ENCODE measurements at places on chromosomes 5 and 9.
A peak's percentile ranks its signal among the peaks of the same experiment; 100 is the strongest.

DNA sequence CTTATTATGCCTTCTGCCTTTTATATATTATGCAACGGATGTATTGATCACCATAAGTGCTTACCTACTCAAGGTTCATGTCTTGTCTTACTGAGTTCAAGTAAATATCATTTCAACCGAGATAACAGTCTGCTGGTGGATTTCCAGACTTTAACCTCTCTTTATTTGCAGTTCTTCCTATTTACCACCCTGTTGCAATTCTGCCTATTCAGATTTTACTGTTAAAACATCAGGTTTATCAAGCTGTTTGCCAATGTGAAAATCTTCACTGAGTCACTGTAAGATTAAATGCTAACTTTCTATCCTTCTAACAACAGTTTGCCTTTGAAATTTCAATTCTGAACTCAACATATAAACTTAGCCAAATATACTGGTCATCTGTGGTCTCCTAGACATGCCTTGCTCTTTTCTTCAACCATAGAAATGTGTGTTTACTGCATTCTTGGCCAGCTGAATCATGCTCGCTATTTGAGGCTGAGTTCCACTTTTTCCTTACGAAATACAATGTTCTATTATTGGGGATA, 471.7 kb upstream of the RORB start:
- no peak overlapping the region for H3K4me3 ChIP-seq
- DNase-seq, result no peak
- H3K4me1 ChIP-seq, result peaks cover 7% of the 10 kb centered on the region
- no peaks in the 10 kb centered on the region for H3K36me3 ChIP-seq
- peak overlapping the region; percentile 40 for H3K27ac ChIP-seq
- no peaks in the 10 kb centered on the region for H3K27me3 ChIP-seq

DNA sequence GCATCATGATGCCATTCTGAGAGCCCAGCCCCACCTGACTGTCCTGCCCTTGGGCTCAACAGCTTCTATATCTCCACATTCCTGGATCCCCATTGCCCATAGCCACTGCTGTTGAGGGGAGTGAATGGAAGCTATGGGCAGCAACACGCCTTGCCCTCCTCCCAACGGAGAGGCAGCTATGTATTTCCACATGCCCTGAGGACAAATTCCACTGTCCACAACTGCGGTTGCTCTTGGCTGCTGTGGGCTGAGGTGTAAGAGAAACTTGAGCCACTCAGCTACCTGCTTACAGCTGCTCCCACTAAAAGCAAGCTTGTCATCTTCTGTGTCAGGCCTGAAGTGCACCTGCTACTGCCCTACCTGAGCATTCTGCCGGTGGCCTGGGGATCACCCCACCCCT, 222.9 kb downstream of the PSAT1 start:
- DNase-seq, result no peak
- no peaks in the 10 kb centered on the region for H3K27me3 ChIP-seq
- no peak overlapping the region for H3K4me3 ChIP-seq
- H3K4me1 ChIP-seq, result no peaks in the 10 kb centered on the region

GRCh38 chr5:6707852-6708251, 5.4 kb upstream of the TENT4A start:
- no peak overlapping the region for H3K27ac ChIP-seq
- H3K27me3 ChIP-seq, result no peaks in the 10 kb centered on the region
- no peak for DNase-seq
- H3K4me3 ChIP-seq, result no peak overlapping the region

DNA sequence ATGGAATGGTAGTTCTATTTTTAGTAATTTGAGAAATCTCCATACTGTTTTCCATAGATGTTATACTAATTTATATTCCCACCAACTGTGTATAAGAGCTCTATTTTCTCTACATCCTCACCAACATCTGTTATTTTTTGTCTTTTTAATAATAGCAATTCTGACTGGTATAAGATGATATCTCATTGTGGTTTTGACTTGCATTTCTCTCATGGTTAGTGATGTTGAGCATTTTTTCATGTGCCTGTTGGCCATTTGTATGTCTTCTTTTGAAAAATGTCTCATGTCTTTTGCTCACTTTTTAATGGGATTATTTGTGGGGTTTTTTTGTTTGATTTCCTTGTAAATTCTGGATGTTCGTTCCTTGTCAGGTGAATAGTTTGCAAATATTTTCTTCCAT, 154.4 kb downstream of the ZSWIM6 start:
- H3K27me3 ChIP-seq, result no peaks in the 10 kb centered on the region
- H3K4me1 ChIP-seq, result no peaks in the 10 kb centered on the region
- no peak overlapping the region for H3K4me3 ChIP-seq
- H3K27ac ChIP-seq, result no peak overlapping the region
- DNase-seq, result no peak

DNA sequence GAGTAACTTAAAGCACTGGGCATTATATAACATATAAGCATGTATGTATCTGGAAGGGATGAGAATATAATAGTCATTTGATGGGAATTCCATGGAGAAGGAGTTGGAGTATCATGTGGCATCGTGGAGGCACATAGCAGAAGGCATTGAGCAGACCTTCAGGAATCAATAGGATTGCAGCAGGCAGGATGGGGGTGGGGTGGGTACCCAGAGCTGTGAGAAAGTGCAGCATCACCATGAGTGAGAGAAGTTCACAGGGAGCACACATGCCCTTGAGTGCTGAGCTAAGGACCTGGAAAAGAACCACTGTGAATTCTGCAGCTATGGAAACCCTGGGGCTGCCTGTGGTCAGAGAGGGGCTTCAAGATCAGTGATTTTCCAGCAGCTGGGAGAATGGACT, 57.3 kb downstream of the MED10 start:
- H3K4me1 ChIP-seq, result no peaks in the 10 kb centered on the region
- H3K27me3 ChIP-seq, result no peaks in the 10 kb centered on the region
- H3K36me3 ChIP-seq, result peaks cover 14% of the 10 kb centered on the region
- DNase-seq, result no peak
- H3K4me3 ChIP-seq, result no peak overlapping the region

GRCh38 chr9:97561501-97561900, 60.0 kb downstream of the TMOD1 start:
- no peak for DNase-seq
- peak overlapping the region; percentile 85 for H3K27ac ChIP-seq
- H3K4me1 ChIP-seq, result peaks cover 37% of the 10 kb centered on the region

- peaks cover 99% of the 10 kb centered on the region for H3K27me3 ChIP-seq
- H3K36me3 ChIP-seq, result no peaks in the 10 kb centered on the region
- H3K4me1 ChIP-seq, result peaks cover 24% of the 10 kb centered on the region
- H3K4me3 ChIP-seq, result no peak overlapping the region
- DNase-seq, result no peak
- no peak overlapping the region for H3K27ac ChIP-seq
Observed at GRCh38 chr9:130659699-130660248, 4.6 kb upstream of the PRDM12 start.

GRCh38 chr5:91109634-91110033, 273.5 kb downstream of the ARRDC3 start:
- no peaks in the 10 kb centered on the region for H3K27me3 ChIP-seq
- no peak overlapping the region for H3K27ac ChIP-seq
- no peaks in the 10 kb centered on the region for H3K36me3 ChIP-seq
- no peak overlapping the region for H3K4me3 ChIP-seq
- H3K4me1 ChIP-seq, result no peaks in the 10 kb centered on the region
- no peak for DNase-seq

DNA sequence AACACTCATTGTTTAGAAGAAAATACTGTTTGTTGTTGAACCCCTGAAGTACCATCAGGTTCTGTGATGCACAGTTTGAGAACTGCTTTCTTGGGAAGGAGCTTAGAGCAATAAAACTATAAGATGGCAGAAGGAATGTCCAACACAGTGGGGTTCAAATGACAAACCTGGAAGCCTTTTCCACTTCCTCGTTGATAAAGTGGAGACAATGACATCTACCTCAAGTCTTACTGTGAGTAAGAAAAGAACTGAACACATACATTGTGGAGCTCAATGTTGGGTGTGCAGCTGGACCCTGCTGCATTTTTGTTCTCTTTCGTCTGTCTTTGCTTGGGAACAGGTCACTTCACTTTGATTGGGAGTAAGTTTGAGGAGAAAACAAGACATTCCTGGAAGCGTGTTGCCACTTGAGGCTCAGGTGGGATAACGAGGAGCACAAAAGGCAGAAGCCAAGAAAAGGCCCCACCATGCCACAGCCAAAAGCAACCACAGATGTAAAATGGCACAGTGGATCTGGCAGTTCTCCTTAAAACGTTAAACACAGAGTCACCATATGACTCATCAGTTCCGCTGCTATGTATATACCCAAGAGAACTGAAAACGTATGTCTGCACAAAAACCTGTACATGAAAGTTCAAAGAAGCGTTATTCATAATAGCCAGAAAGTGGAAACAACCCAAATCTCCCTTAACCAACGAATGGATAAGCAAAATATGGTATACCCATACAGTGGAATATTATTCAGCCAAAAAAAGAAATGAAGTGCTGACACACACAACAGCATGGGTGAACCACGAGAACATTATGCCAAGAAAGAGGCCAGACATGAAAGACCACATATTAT, 42.9 kb upstream of the SUB1 start:
- no peak overlapping the region for H3K4me3 ChIP-seq
- no peak for DNase-seq
- H3K4me1 ChIP-seq, result no peaks in the 10 kb centered on the region
- H3K27me3 ChIP-seq, result no peaks in the 10 kb centered on the region

DNA sequence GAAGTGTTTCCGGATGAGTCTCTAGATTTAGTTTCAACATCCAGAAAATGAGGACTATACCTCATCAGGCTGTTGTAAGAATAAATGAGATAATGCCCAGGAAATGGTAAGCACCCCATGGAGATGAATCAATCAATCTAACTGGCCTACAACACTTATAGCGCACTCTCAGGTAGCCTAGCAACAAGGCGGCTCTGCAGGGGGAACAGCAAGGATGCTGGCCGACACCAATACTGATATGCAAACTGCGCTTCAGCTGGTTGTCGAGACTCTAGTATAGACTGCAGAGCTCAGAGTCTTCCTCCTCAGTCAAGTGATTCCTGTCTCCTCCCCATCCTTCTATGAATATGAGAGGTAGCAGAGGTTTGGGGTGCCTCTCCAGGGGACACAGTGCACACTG, 218.8 kb upstream of the WWC1 start:
- no peak overlapping the region for H3K4me3 ChIP-seq
- no peaks in the 10 kb centered on the region for H3K4me1 ChIP-seq
- H3K27me3 ChIP-seq, result no peaks in the 10 kb centered on the region

GRCh38 chr5:56112526-56113121, 117.9 kb upstream of the IL6ST start:
- DNase-seq, result peak; percentile 41
- no peak overlapping the region for H3K27ac ChIP-seq
- H3K4me1 ChIP-seq, result no peaks in the 10 kb centered on the region
- H3K36me3 ChIP-seq, result no peaks in the 10 kb centered on the region
- no peak overlapping the region for H3K4me3 ChIP-seq

- DNase-seq, result no peak
- H3K27me3 ChIP-seq, result no peaks in the 10 kb centered on the region
- H3K27ac ChIP-seq, result no peak overlapping the region
- H3K4me1 ChIP-seq, result no peaks in the 10 kb centered on the region
Observed at GRCh38 chr5:53133020-53133419, 23.5 kb upstream of the MOCS2 start.

DNA sequence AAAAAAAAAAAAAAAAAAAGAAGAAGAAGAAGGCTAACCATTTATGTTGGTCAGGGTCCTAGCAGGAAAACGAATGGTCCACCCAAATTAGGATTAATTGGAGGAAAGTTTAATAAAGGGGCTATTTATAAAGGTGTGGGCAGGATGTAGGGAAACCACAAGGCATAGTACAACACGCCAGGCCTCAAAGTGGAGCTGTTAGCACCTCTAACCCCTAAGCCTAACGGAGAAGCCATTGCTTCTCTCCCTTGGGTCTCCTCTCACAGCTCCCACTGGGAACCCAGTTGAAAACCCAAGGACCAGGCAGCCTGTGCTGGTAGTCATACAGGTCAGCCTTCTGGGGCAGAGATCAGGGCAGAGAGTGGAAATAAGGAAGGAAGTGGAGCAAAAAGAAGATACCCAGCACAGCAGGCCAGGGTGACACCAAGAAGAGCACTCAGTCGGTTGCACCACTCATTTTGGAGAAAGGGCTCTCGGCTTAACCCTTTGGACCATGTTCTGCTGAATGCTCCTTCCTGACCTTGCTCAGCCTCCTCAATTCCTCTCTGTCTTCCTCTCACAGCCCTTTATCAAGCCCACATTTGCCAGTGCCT, 8.8 kb upstream of the GLIPR2 start:
- peaks cover 15% of the 10 kb centered on the region for H3K36me3 ChIP-seq
- H3K27me3 ChIP-seq, result no peaks in the 10 kb centered on the region
- no peak overlapping the region for H3K27ac ChIP-seq
- H3K4me3 ChIP-seq, result no peak overlapping the region

DNA sequence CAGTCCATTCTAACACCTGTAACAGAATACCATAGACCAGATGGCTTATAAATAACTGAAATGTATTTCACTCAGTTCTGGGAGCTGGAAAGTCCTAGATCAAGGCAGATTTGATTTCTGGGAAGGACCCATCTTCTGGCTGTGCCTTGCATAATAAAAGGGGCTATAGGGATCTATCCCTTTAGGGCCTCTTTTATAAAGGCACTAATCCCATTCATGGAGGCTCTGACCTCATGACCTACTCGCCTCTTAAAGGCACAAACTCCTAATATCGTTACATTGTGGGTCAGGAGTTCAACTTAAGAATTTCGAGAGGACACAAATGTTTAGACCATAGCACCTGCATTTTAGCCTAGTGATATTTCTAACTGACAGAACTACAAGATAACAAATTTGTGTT, 619.0 kb downstream of the CDH18 start:
- H3K4me1 ChIP-seq, result no peaks in the 10 kb centered on the region
- no peak overlapping the region for H3K4me3 ChIP-seq
- no peaks in the 10 kb centered on the region for H3K27me3 ChIP-seq
- DNase-seq, result no peak
- no peak overlapping the region for H3K27ac ChIP-seq

DNA sequence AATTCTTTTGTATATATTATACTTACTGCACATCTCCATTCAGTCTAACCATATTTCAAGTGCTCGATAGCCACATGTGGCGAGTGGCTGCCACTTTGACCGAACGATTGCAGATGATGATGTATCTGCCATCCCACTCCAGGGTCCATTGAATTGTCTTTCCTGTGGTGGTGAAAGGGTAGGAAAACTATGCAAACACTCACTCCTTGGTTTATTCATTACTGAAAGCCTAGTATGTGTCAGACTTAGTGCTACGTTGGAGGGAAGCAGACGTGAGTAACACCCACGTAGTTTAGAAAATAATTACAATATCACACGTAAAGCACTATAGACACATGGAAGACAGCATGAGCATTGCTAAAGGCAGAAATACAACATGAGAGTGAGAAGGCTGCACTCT, 353.7 kb downstream of the CSNK1G3 start:
- no peaks in the 10 kb centered on the region for H3K36me3 ChIP-seq
- no peaks in the 10 kb centered on the region for H3K27me3 ChIP-seq
- DNase-seq, result no peak
- H3K4me1 ChIP-seq, result no peaks in the 10 kb centered on the region
- no peak overlapping the region for H3K4me3 ChIP-seq
- no peak overlapping the region for H3K27ac ChIP-seq

GRCh38 chr5:18553269-18553668, 919.0 kb downstream of the TAF11L14 start:
- H3K4me1 ChIP-seq, result no peaks in the 10 kb centered on the region
- no peak overlapping the region for H3K27ac ChIP-seq
- no peaks in the 10 kb centered on the region for H3K27me3 ChIP-seq
- DNase-seq, result no peak
- H3K4me3 ChIP-seq, result no peak overlapping the region
- H3K36me3 ChIP-seq, result no peaks in the 10 kb centered on the region

- H3K36me3 ChIP-seq, result no peaks in the 10 kb centered on the region
- H3K4me3 ChIP-seq, result no peak overlapping the region
- no peak for DNase-seq
- H3K4me1 ChIP-seq, result no peaks in the 10 kb centered on the region
Observed at GRCh38 chr5:61563401-61563800, 231.3 kb downstream of the ZSWIM6 start.
